ENCODE measurements at places on chromosomes 3 and 15.
A peak's percentile ranks its signal among the peaks of the same experiment; 100 is the strongest.

DNA sequence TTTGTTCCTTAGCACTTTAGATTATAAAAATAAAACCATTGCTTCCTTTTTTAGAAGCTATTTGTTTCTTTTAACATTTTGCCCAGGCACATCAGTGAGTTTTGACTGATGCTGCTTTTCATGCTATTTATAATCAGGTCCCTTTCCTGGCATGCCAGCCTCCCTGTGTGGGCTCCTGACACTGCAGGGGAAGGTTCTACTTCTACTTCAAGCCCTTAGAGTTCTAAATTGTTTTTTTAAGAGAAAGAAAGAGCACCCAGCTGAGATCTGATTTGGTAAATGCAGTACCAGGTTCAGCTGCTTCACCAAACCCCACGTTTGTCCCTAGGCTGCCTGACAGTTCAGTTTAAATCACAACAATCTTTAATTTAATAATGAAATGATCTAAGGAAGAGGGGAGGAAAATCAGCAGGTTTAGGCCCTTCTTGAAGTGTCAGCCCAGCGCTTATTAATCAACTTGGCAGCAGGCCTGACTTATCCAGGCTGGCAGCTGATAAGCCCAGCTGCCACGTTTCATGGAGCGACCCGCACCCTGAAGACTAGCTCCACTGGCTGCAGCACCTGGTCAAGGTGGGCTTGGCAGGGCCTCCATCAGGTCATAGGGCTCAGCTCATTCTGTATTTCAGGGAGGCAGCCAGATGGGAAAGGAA is 29.0 kb downstream of the HGD start:
- DNase-seq, result no peak

- no peak for DNase-seq
These were observed 343.9 kb upstream of the TPM1 start for GRCh38 chr15:62698646-62699045.

DNA sequence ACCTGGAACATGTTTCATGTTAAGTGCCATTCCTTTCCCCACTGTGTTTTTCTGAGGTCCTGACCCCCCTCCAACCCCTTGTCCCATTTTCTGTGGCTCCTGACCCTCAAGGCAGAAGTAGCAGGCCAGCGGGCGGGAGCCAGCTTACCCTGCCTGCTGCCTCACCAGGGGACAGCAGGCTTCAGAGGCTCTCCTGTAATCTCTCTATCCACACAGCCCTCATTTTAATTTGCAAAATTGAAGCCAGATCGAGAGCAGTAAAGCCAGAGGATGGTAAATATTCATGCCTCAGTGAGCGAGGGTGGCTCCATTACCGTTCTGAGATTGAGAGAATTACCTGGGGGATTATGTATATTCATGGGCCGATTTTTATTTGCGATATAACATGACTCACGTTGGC is 147.6 kb downstream of the DNAJB8 start:
- no peak for DNase-seq

GRCh38 chr3:186994000-186994955 is 64.0 kb downstream of the ST6GAL1 start:
- no peak for DNase-seq

DNA sequence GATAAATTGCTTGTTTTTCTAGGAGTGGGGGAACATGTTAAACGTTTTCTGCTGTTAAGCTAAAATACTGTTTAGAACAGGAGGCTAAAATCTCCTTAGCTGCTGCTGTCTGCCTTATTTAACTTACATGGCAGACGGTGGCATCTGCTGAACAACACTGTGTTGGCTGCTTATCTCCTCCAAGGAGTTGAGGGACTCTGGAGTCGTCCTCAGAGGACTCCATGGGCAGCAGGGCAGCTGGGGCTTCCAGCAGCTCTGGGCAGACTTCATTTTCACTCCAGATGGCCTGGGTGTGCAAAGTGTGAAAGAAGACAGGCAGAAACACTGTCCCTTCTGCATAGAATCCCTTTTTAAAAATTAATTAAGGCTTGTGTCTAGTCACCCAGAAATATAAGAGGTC is 52.9 kb upstream of the NUDT16 start:
- DNase-seq, result peak; percentile 25

GRCh38 chr3:81470524-81471278 is 290.7 kb downstream of the GBE1 start:
- DNase-seq, result no peak

DNA sequence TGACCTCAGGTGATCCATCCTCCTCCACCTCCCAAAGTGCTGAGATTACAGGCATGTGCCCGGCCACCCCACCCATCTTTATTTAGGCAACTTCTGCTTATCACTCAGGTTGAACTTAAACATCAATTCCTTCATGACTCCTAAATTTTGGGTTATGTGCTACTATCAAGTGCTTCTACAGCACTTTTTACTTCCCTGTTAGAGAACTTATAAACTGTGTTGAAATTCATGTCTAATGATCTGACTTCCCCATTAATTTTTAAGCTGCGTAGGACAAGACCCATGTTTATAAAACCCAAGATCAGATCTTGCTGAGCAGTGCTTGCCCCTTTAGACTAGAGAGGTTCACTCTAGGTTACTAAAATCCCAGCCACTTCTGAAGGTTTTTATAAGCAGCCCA is 266.2 kb upstream of the TPRG1 start:
- no peak for DNase-seq

GRCh38 chr3:88263417-88264100 is 113.8 kb downstream of the C3orf38 start:
- DNase-seq, result no peak

GRCh38 chr15:45637552-45638033 is 2.8 kb downstream of the SQOR start:
- DNase-seq, result peak; percentile 32

GRCh38 chr3:10935028-10935427 is 57.5 kb upstream of the SLC6A1 start:
- DNase-seq, result no peak

- no peak for DNase-seq
These were observed 192.9 kb downstream of the BCHE start for GRCh38 chr3:165644331-165644730.

DNA sequence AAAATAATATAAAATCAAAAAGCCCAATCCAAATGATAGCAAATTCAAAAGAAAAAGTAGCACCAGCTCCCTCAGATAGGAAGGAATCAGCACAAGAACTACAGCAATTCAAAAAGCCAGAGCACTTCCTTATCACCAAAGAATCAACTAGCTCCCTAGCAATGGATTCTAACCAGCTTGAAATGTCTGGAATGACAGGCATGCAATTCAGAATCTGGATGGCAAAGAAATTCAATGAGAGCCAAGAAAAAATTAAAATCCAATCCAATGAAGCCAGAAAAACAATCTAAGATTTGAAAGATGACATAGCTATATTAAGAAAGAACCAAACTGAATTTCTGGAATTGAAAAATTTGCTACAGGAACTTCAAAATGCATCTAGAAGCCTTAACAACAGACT is 1334.4 kb upstream of the ALCAM start:
- no peak for DNase-seq

DNA sequence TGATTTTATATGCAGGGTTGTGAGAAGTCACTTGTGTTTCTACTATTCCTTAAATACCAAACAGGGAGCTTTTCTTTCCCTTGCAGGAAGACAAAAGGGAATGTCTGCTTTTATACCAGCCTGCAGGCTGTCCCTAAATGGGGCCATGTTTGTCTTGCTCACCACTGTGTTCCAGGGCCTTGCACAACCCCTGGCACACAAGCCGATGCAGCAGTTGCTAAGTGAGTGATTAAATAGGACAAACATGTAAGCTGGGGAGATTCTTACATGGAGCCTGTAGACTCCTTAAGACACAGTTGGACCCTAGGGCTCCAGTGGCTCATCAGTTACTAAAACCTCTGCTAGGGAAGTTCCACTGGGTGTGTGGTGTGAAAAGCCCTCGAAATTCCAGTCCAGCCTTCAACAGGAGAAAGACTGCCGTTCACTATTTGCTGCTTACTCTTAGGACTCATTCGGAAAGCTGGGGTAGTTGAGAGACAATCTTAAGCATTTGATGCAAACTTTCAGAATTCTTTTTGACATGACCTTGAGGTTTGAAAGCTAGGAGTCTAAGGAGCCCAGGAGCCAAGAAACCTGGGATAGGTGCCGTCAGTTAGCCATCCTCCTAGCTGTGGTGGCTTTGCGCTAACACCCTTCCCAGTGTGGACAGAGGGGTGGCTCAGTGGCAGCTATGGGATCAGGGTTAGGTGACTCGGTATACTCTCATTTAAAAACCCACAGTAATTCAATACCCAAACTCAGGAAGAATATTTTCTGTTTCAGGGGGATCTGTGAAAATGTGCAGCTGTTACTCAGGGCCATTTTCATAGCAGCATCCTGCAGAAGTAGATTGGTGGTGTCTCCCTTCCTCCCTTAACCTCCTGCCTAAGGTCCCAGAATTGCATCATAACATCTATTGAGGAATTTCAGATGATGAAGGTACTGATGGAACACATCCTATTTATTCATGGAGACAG is 39.1 kb downstream of the SYNM start:
- no peak for DNase-seq

DNA sequence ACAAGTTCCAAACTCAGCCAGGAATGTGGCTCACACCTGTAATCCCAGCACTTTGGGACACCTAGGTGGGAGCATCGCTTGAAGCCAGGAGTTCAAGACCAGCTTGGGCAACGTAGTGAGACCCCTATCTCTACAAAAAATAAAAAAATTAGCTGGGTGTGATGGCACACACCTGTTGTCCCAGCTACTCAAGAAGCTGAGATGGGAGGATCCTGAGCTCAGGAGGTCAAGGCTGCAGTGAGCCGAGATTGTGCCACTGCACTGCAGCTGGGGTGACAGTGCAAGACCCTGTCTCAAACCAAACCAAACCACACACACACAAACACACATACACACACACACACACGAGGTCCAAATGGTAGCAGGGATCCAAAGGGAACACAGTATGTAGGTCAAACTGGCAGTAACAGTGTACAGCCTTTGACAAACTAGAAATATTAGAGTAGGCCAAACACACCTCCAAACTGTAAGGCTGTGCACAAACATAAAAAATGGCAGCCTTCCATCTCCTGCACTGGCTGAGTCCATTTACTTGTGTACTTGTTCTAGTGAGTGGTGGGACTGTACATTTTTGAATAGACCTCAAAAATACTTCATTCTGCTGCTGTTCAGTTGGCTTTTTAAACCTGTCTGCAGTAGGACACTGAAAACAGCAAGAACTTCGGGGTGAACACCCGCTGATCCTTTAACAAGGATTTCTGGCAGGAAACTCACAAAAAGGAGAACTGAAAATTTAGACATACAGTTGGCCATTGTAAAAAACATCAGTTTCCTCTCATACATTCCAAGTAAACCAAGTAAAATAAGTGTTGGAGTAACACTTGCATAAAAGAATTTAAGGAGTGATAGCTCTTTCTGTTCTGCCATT is 33.6 kb downstream of the INTS14 start:
- no peak for DNase-seq

DNA sequence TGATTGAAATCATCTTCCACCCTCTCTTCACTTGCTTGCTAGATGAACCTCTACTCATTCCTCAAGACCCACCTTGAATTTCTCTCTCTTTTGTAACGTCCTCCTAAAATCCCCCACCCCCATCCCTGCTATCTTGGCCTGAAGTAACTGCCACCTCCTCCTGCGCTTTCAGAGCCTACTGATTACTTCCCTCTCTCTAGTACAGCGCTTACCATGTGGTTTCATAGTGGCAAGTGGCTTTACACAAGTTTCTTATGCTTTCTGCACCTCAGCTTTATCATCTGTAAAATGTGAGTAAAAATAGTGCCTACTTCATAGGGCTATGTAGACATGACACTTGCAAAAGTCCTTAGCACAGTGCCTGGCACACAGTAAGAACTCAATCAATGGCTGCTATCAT is 28.7 kb upstream of the DAZL start:
- DNase-seq, result no peak
